ENCODE measurements at places on chromosomes 4 and X.

DNA sequence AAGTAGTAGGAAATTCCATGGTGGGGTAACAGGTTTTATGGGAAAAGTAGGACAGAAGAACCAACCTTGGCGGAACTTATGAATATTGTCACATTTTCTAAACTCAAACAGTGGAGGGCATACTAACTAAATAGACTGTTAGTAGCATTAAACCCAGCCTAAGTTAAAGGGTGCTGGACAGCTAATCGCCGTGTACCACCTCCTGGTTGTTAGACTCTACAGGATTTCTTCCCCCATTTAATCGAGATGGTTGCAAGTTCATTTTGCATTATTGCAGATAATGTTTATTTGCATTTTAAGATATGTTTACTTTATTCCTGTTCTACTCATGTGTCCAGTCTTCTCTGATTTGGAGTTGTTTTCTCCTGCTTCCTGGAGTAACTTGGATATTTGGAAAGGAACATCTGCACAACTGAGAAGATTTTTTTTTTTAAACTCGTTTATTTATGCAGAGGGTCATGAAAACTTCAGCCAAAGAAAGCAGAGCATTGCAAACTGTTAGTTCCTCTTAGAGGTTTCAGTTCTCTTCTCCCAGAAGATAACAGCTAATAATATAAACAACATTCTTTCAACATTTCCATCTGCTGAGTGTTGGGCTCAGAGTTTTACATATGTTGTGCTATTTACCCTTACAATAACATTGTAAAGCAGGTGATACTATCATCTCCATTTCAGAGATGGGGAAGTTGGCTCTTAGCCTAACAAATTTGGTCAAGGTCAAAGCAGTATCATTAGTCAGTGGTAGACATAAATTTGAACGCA lies 51.5 kb upstream of the TBC1D9 start:
- peak; percentile 21 for DNase-seq

- DNase-seq: no peak
These were observed 130.4 kb downstream of the IDS start for GRCh38 chrX:149374751-149375150.

DNA sequence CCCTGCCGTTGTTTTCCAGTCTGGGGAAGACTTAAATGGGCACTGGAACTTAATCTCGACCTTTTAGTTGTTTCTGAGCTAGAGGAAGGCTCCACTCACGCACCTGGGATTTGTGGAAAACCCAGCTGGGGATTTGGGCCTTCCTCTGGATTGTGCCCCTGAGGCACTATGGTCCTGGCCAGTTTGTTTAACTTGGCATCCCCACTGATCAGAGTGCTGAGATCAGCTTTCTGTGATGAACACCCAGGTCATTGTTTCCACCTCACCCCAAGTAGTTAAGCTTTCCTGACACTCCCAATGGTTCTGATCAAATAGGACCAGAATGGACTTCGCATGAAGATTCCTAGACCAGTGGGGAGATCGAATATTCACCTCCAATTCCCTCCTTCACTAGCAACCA lies 20.5 kb upstream of the NAP1L5 start:
- DNase-seq: no peak

GRCh38 chr4:4490816-4491215 lies 51.0 kb downstream of the STX18 start:
- no peak for DNase-seq

GRCh38 chr4:42786350-42787078 lies 106.0 kb upstream of the GRXCR1 start:
- DNase-seq: peak; percentile 3

- no peak for DNase-seq
These were observed 5.5 kb upstream of the HGFAC start for GRCh38 chr4:3436048-3436797.

DNA sequence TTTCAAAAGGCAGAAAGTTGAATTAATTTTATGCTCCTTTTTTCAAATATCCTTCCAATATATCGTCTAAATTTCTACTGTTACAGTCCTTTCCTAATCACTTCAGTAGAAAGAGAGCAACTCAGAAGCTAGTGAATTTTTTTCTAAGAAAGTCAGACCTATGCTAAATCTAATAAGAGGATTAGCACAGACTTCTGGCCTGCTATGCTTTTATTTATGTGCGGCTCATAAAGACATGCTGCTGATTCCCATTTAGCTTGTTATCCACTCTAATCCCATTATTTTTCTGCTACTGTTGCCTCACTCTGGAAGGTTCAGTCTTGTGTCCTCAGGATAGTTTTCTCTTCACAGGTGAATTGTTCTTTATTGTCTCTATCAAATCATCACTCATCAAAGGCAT lies 473.5 kb upstream of the FAM241A start:
- DNase-seq: no peak

All from eye (tissue), 1 donor.